Brain (organoid and tissue), 16 donors: ENCODE measurements at places on chromosomes 12 and 14.

- no peak for DNase-seq
These were observed 75.3 kb downstream of the CRACR2A start for GRCh38 chr12:3677609-3678008.

GRCh38 chr14:99174081-99174769, 97.8 kb downstream of the BCL11B start:
- DNase-seq, result no peak

GRCh38 chr14:52538623-52539022, 13.7 kb downstream of the TXNDC16 start:
- no peak for DNase-seq

- DNase-seq, result no peak
These were observed 1.4 kb downstream of the KRT2 start for GRCh38 chr12:52650520-52651081.

DNA sequence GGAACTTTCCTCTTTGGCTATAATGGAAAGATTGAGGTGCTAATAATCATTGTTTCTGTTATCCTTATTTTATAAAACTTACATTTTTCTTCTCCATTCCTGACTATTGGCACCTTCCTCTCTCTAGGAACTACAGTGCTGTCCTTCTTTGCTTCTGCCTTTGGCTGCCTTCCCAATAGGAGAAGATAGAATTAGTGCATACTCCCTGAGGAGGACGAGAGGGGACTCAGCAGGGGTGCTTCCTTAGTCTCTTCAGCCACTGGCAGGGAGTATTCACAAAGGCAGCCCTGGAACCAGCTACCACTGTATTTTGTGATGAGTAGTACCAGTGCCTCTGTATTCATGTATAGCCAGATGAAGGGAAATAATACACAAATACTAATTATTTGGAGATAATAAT, 208.5 kb downstream of the FOXG1 start:
- no peak for DNase-seq

DNA sequence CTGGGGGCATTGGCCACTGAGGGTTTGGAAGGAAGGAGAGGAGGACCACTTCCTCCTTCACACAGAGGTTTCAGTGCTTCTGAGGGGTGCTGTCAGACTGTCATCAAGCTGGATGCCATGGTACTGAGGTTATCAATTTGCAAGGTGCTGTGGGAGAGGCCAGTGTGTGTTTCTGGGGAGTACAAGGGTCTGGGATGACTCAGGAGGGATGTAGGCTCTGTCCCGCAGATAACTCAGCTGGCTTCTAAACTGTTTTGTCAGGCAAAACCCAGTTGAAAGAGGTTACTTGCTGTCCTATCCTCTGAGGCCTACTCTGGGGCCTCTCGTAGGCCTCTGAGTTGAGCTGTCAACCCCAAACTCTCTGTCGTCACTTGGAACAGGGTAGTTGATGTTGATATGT, 22.8 kb downstream of the ADCK1 start:
- no peak for DNase-seq
